Activated naive CD8-positive, alpha-beta T cell treated with anti-CD3 and anti-CD28 coated beads for 36 hours (primary cell): ENCODE measurements at places on chromosomes 3 and 15. TPM values are rescaled to one million over a fixed set of nuclear protein-coding genes. Genes with fewer than 3 reads are reported as not detected.

DNA sequence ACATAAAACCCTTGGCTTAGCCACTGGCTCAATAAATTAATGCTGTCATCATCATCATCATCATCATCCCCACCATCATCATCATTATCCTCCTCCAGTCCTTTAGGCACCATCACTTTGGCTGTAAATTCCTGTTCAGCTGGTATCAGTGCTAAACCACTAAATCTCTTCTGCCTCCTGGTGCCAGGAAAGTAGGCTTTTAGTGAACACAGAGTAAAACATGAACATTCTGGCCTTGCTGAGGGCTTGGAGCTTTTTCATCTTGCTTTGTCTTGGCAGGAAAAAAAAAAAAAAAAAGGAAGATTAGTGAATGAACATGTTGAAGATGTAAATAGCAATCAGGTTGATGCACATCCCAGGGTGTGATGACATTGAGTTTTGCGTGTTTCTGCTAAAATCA lies 67.3 kb upstream of the EIF1B start:
- no peaks in the 10 kb centered on the region for H3K4me1 ChIP-seq
- no peaks in the 10 kb centered on the region for H3K27me3 ChIP-seq
- no peak overlapping the region for H3K4me3 ChIP-seq
- DNase-seq: no peak
- H3K36me3 ChIP-seq: peaks cover 2% of the 10 kb centered on the region

DNA sequence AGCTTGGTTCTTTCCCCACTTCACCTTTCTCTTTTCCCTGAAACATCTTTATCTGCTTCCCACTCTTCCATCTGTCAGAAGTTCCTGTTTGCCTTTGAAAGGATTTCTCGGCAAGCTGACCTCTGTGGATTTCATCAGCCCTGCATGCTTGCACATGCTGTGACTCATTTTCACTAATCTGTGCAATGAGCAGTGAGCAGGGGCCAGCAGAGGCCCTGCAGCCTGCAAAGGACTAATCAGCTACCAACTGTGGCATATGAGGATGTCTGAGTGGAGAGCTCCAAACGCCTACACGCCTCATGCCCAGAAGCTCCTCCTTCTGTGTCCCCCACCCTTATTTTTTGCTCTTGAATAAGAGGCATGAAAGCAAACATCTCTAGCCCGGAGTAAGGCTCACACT lies 333.0 kb upstream of the SEMA6D start:
- no peak overlapping the region for H3K4me3 ChIP-seq
- no peak overlapping the region for H3K27ac ChIP-seq
- no peaks in the 10 kb centered on the region for H3K27me3 ChIP-seq
- H3K36me3 ChIP-seq: no peaks in the 10 kb centered on the region
- DNase-seq: no peak

- peaks cover 25% of the 10 kb centered on the region for H3K4me1 ChIP-seq
- no peak overlapping the region for H3K27ac ChIP-seq
- H3K36me3 ChIP-seq: peaks cover 16% of the 10 kb centered on the region
- H3K27me3 ChIP-seq: no peaks in the 10 kb centered on the region
These were observed 66.5 kb upstream of the MAP4 start for GRCh38 chr3:48082580-48083184.

DNA sequence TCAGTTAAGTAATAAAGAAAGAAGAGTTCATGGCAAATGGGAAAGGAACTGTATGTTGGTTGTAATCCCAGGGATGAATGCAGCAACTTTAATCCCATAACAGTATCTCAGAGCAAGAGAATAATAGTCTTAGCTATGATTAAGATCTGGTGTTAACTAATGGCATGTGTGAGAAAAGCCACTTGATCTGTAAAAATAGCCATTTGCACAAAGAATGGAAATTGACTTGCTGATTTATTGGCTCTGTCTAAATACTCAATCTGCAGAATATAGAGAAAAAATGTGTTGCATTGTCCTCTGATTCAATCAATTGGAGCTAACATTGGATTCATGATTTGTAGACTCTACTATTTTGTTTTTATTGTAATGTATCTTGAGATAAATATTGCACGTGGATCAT lies 987.0 kb downstream of the NSUN3 start:
- no peaks in the 10 kb centered on the region for H3K36me3 ChIP-seq
- H3K4me3 ChIP-seq: no peak overlapping the region
- H3K27me3 ChIP-seq: no peaks in the 10 kb centered on the region
- no peak overlapping the region for H3K27ac ChIP-seq
- H3K4me1 ChIP-seq: no peaks in the 10 kb centered on the region
- DNase-seq: no peak

GRCh38 chr3:16818194-16818593 lies 66.6 kb upstream of the PLCL2 start:
- no peaks in the 10 kb centered on the region for H3K27me3 ChIP-seq
- H3K4me1 ChIP-seq: no peaks in the 10 kb centered on the region
- no peak overlapping the region for H3K4me3 ChIP-seq

DNA sequence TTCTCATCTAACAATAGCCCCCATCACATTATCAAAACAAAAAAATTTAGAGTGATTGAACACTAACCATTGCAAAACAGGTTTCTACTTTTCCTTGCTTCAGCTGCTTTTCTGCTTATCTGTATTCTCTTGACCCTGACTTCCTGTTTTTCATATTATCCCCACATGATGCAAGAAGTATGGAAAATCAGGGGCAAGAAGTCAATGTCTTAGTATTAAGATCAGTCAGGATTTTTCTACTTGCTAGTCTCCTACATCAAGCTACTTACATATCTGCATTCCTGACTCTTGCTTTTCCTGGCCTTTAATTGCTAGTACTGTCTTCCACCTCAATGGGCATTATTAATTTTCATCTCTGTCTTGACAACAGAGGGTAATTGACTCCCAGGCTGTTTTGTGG lies 300.2 kb downstream of the OTOL1 start:
- no peak overlapping the region for H3K27ac ChIP-seq
- H3K27me3 ChIP-seq: no peaks in the 10 kb centered on the region
- no peaks in the 10 kb centered on the region for H3K36me3 ChIP-seq
- no peak for DNase-seq

GRCh38 chr3:149648525-149648924 lies 9.3 kb downstream of the WWTR1 start:
- H3K4me1 ChIP-seq: no peaks in the 10 kb centered on the region
- H3K4me3 ChIP-seq: no peak overlapping the region
- H3K27me3 ChIP-seq: peaks cover 34% of the 10 kb centered on the region
- no peaks in the 10 kb centered on the region for H3K36me3 ChIP-seq
- no peak for DNase-seq

- no peak overlapping the region for H3K27ac ChIP-seq
- no peak overlapping the region for H3K4me3 ChIP-seq
- DNase-seq: no peak
- H3K4me1 ChIP-seq: peaks cover 20% of the 10 kb centered on the region
- no peaks in the 10 kb centered on the region for H3K36me3 ChIP-seq
These were observed 16.7 kb upstream of the PPP1R2 start for GRCh38 chr3:195559723-195560409.

GRCh38 chr3:46812237-46812791 lies 50.9 kb downstream of the MYL3 start:
- H3K36me3 ChIP-seq: no peaks in the 10 kb centered on the region
- peak overlapping the region; percentile 64 for H3K4me3 ChIP-seq
- peaks cover 33% of the 10 kb centered on the region for H3K27me3 ChIP-seq
- DNase-seq: peak; percentile 76
- no peak overlapping the region for H3K27ac ChIP-seq

- no peak for DNase-seq
- H3K36me3 ChIP-seq: no peaks in the 10 kb centered on the region
- no peak overlapping the region for H3K4me3 ChIP-seq
- no peaks in the 10 kb centered on the region for H3K27me3 ChIP-seq
These were observed 501.5 kb downstream of the ROBO2 start for GRCh38 chr3:77541203-77541922.

DNA sequence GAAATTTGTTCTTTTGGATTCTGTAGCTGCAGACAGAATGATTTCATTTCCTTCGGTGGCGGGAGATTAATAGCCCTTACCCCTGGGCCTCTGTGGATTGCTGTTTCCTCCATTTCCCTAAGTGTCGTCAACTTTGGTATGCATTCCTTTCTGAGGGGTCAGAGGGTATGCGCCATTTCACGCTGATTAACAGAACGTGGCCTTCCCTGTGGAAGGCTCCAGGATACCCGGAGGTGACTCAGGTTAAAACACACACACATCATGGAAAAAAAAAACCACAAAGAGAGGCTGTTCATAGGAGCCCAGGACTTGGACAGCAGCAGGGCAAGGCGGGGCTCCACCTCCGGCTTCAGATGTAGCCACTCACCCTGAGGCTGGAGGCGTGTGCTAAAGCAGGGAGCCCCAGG lies 51.9 kb downstream of the EPHB1 start:
- H3K4me3 ChIP-seq: no peak overlapping the region
- H3K36me3 ChIP-seq: no peaks in the 10 kb centered on the region
- no peak overlapping the region for H3K27ac ChIP-seq
- H3K4me1 ChIP-seq: no peaks in the 10 kb centered on the region
- DNase-seq: no peak

The GRK7 gene
- not detected for total RNA-seq

The CYP11A1 gene
- total RNA-seq: 0.31 TPM

The WDR49 gene
- total RNA-seq: 0.31 TPM

The SERPINI2 gene
- total RNA-seq: not detected

The SPINK8 gene
- not detected for total RNA-seq

The NXPE3 gene
- 19.9 TPM for total RNA-seq
